ENCODE measurements at places on chromosomes 2 and 18.

DNA sequence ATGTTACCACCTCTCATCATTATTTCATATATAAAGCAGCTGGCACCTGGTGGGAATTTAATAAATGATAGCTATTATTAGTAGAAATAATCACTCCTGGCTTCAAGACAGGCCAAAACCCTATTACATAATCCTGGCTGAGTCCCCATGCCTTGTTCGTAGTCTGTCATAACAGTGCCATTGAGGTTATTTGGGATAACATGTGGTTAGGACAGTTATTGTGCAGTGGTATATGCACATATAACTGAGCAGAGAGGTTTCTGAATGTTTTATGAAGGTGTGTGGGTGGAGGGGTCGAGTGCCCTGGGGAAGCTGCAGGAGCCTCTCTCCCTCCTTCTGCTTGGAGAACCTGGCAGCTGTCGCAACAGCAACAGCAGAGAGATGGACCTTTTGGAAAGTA is 162.4 kb upstream of the NABP1 start:
- DNase-seq, result no peak

DNA sequence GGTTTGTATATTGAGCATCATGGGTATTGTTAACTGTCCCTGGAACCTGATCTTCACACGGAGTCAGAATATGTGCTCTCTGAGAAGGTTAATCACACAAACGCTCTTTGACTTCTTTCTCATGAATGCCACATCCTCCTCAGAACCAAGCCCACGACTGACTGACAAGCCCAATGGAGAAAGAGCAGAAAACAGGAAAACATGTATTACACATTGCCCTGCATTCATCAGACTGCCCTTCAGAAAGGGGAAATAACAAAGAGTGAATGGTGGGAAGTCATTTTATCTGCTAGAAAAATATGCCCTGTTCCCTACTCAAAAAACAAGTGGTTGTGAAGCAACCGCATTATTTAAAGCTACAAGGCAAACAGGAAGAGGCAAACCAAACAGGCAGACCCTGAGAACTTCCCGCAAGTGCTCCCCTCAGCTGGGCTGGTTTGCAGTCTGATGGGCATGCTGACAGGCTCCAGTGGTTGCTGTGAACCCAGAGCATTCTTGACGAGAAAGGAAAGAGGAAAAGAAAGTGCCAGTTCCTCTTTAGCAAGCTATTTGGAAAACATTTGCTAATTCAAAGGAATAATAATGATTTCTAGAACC is 172.9 kb upstream of the SETBP1 start:
- peak; percentile 32 for DNase-seq

DNA sequence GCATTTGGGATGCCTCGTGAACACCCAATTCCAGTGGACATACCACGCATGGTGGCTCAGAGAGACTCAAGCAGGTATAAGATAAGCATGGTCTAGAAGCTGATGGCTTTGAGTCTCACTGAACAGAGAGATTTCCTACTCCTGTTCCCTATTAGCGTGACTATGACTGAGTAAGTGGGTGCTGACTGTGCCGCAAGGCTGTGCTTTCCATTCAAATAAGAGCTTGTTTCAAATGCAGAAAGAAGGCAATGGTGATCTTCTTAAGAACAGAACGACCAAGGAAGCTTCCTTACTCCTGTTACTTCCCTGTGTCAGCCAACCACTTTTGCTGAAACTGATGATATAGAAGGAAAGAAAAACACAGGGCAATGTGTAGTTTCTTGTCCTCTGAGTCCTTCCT is 63.5 kb upstream of the IGFBP2 start:
- no peak for DNase-seq

DNA sequence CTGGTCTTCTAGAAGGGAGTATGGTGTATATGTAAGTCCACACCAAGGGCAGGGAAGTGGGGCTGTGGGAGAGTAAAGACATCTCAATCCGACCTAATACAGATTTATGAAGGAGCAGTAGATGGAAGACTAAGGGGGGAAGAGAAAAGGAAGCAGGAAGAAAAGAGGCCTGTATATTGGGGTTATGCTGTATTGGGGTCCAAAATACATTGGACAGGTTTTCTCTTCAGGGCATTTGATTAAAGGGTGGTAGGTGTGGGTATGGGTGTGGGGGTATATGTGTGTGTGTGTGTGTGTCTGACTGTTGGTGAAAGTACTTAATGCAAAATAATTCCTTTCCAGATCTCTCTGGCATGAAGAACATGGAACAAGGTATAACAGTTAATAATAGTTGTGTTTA is 33.6 kb upstream of the SCYGR2 start:
- DNase-seq, result no peak

- no peak for DNase-seq
Observed at GRCh38 chr2:207139552-207139951, 26.2 kb downstream of the KLF7 start.

DNA sequence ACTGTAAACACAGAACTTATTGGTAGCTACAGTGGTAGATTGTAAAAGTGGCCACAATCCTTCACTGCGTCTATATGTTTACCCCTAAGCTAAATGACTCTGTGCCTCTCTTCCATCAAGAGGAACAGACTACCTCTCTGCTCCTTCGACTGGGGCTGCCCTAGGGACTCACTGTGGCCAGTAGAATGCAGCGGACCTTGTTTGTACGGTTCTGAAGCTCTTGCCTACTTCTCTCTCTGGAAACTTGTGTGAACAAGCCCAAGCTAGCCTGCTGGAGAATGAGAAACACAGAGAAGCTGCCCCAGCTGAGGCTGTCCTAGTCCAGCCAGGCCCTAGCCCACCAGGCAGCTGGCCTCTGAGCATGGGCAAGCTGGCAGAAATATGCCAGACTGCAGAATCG is 140.8 kb upstream of the SLC1A4 start:
- DNase-seq, result no peak

DNA sequence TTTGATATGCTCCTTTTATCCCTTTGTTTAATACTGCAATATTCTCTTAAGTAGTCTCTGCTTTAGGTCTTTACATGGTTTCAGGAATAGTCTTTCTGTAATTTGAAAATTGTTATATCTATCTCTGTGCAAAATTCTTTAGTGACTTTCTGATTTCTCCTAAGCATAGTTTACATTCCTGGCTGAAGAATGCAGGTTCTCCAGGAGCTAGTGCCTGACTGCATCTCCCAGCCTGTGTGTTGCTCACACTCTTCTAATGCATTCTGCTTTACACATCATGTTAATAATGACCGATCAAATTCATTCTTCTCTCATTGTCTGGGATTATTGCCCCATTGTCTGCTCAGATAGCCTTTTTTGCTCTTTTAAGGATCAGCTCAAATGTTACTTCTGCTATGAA is 1349.2 kb downstream of the DSC3 start:
- DNase-seq, result no peak

DNA sequence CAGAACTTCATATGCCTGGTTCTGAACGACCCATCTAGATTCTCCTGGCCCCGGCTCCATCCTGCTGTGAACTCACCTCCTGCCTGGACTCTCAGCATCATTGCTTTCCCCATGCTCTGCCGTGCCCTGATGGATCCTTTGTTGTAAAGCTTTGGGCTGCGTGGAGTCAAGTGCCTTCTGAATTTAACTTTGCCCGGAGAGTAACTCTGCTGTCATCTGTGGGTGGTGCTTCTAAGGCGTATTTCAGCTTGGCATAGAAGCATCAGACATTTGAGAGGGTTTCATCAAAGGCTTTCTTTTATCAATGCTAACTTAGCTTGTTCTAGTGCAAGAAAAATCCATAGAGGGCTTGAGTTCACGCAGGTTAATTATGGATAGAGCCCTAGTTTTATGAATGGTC is 8.1 kb upstream of the GREB1 start:
- DNase-seq, result no peak

- DNase-seq, result no peak
Observed at GRCh38 chr2:3214806-3215404, 162.7 kb downstream of the EIPR1 start.

DNA sequence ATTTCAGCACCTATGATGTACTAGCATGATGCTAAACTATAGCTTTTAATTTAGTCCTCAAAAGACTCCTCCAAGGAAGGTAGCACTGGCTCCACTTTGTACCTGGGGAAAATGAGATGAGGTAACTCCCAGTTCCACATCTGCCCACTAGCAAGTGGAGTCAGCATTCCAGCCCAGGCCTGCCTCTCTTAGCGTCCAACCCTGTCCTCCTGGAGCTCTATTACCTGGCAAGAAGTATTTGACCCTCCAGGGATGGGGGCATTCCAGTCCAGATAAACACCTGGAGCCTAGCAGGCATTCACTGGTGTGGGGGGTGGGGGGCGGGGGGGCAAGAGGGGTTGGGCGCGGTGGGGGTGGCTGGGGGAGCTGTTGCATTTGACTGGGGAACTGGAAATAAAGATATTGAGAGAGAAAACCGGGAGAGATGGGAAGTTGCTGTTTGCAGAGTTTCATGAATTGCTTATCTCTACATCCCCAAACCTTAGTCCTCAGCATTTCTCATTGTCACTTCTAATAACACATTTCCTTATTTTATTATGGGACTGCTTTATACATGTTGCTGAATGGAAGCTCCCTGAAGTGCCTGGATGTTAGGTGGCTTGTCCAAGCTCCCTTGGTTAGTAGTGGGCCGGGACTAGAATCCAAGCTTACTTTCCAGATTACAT is 22.0 kb upstream of the FZD5 start:
- no peak for DNase-seq

- DNase-seq, result no peak
Observed at GRCh38 chr2:235847576-235847975, 320.6 kb downstream of the GBX2 start.

DNA sequence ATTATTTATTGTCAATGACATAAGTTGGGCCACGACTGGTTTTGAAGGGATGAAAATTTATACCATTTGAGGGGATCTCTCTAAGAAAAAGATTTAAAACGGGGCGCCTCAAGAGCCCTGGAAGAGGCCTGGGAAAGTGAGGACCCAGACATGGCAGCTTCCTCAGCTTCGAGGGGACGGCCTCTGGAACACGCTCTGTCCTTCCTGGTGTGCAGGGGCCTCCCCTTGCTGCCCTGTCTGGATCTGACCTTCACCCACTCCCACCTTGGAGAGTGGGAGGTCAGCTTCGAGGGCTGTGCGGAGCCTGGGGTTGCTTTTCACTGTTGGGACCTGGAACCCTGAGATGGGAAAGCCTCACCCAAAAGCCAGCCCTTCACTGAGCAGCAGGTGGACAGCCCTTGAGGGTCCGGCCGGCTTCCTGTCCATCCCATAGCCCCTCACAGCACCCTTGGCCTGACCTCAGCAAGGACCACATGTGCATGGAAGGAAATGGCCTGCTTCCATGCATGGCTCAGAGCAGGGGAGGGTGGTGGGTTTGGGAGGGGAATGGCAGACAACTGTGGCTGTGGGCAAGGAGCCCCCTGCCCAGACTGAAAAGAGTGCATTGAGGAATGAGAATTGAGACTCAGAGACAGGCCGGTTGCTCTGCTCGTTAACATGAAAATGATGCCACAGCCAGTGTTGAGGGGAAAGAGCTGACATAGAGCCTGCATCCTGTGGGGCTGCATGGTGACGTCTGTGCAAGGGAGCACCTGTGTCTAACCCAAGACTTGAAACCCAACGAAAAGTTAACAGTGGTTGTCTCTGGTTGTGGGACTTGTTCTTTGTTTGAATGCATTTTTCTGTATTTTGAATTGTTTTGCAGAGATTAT is 16.3 kb downstream of the FBLN7 start:
- DNase-seq, result peak; percentile 34

GRCh38 chr18:46718501-46719341 is 38.1 kb downstream of the ST8SIA5 start:
- DNase-seq, result no peak

DNA sequence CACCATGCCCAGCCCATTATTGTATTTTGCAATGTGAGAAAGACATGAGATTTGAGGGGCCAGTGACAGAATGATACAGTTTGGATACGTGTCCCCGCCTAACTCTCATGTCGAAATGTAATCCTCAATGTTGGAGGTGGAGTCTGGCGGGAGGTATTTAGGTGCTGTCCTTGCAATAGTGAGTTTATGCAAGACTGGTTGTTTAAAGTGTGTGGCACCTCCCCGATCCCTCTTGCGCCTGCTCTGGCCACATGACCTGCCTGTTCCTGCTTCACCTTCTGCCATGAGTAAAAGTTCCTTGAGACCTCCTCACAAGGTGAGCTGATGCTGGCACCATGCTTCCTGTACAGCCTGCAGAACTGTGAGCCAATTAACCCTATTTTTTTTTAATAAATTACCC is 16.6 kb downstream of the CNDP1 start:
- DNase-seq, result no peak

DNA sequence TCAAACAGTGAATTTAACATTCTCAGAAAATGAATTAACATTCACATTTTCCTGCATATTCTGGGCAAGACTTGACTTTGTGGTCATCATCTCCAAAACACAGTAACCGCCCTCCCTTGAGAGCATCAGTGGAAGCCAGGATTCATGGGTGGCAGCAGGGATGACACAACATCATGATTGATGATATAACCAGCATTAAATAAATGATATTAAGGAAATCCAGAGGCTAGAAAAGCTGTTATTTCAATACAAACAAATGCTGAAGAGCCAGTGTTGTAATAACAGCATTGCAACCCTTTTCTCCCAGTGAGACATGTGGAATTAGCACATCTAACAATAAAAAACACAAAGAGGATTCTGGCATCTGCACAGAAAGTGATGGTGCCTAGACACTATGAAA is 41.1 kb downstream of the CDC42EP3 start:
- no peak for DNase-seq

GRCh38 chr2:213868526-213868925 is 542.3 kb upstream of the VWC2L start:
- no peak for DNase-seq

DNA sequence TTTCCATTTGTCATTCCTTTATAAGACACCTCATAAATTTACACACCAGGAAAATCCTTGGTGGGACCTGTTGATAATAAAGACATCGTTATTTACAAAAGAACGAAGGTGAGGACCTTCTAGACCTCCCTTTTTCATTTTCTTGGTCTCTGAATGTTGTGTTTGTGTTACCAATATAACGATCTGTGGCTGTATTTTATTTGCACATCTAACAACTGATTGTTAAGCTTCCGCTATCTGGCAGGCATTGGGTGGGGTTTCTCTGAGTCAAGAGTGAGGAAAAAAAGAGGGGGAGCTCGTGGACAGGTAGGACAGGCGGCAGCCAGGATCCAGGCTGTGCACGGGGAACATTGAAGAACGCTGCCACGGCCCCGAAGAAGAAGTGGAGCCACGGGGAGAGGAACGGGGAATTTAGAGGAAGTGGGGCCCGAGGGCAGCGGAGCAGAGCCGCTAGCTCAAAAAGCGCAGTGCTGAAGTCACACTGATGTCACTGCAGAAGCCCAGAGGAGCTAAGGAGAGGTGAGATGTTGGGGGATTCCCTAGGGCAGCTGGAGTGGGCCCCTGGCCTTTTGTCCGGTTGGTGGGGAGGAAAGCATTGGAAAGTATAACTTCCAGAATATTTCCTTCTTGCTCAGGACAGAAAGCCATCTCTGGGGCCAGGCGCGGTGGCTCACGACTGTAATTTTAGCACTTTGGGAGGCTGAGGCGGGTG is 20.9 kb upstream of the DNMT3A start:
- DNase-seq, result peak; percentile 65

DNA sequence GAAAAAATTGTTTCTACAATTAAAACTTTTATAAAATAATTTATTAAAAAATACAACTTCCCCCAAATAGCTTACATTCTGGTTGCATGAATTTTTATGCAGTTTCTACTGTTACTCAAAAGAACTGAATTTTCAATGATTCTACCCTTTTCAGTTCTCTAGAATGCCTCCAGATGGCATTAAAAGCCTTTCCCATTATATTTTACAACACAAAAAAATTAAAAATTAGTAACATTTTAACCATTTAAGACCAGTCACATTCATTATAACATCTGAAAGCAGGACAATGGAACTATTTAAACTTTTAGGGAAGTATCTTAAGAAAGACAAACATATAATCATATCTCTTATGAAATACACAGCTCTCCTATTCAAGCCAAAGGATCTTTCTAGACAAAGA is 236.0 kb upstream of the REV1 start:
- no peak for DNase-seq

GRCh38 chr2:234488913-234489451 is 7.9 kb downstream of the ARL4C start:
- DNase-seq, result peak; percentile 82

All from naive thymus-derived CD8-positive, alpha-beta T cell (primary cell).